ENCODE measurements at places on chromosomes 4 and X.
A peak's percentile ranks its signal among the peaks of the same experiment; 100 is the strongest.

- H3K27me3 ChIP-seq: no peaks in the 10 kb centered on the region
- H3K4me1 ChIP-seq: no peaks in the 10 kb centered on the region
- no peak overlapping the region for H3K4me3 ChIP-seq
- DNase-seq: no peak
- no peaks in the 10 kb centered on the region for H3K36me3 ChIP-seq
These were observed 690.3 kb upstream of the FAM241A start for GRCh38 chr4:111454961-111455360.

DNA sequence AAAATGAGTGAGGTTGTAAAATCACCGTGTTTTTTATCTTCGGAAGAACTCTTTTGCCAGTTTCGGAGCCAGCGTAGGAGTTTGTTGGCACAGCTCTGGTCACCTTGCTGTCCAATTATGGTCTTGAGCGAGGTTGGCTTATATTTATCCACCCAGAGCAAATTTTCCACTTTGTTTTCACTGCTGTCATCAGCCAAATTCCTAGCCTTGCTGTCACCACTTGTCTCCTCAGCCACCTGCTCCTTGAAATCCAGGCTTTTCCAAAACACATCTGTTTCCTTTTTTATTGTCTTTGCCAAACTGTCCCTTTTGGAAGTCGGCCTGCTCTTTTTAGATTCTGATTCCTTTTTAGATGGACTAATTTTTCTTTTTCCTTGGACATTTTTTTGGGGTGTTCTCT is 57.6 kb downstream of the RFC1 start:
- DNase-seq: no peak
- H3K27me3 ChIP-seq: no peaks in the 10 kb centered on the region
- H3K4me1 ChIP-seq: no peaks in the 10 kb centered on the region

GRCh38 chr4:53640576-53641453 is 49.5 kb upstream of the LNX1 start:
- H3K27me3 ChIP-seq: no peaks in the 10 kb centered on the region
- H3K36me3 ChIP-seq: no peaks in the 10 kb centered on the region
- H3K4me1 ChIP-seq: no peaks in the 10 kb centered on the region
- H3K27ac ChIP-seq: no peak overlapping the region
- H3K4me3 ChIP-seq: no peak overlapping the region

DNA sequence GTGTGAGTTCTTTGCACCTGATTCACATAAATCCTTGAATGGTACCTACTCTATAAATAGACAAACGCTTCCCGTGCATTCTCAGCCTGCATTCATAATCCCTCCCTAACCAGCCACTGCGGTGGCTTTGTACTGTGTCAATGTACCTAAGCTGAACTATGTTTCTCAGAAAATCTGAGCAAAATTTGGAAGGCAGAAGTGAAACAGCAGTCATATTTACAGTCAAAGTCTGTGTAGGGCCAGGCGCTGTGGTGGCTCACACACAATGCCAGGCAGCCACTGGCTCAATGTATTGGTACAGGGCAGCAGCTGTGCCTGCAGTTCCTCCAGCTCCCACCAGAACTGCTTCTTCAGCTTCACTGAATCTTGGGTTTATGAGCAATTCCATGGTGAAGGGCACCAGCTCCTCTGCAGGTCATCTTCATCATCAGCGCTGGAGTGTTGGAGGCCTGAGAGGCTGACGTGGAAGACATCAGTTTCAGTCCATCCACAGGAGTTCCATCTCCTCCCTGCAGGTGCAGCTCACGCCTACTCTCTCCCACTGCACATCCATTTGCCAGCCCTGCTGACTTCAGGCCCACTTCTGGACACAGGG is 32.3 kb upstream of the IRF2 start:
- H3K27me3 ChIP-seq: no peaks in the 10 kb centered on the region
- H3K4me1 ChIP-seq: no peaks in the 10 kb centered on the region
- H3K36me3 ChIP-seq: no peaks in the 10 kb centered on the region
- H3K4me3 ChIP-seq: no peak overlapping the region
- DNase-seq: peak; percentile 47

DNA sequence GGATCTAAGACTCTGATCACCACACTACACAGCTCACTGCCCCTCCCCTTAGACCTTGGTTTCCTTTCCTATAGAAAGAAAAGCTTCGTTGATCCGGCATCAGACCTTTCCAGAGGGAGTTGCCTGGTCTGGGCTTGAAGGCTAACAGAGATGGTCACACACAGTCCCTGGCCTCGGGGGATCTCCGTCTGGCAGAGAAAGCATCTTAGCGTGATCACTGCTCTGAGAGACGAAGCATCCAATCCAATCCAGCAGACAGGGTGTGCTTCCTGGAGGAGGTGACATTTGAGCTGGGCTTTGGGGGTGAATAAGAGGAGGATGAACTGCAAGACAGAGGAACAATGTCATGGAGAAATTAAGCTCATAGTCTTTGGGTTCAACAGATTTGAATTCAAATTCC is 49.5 kb downstream of the HTRA3 start:
- H3K36me3 ChIP-seq: no peaks in the 10 kb centered on the region
- H3K27me3 ChIP-seq: no peaks in the 10 kb centered on the region
- H3K4me1 ChIP-seq: peaks cover 21% of the 10 kb centered on the region
- no peak overlapping the region for H3K4me3 ChIP-seq
- H3K27ac ChIP-seq: no peak overlapping the region
- DNase-seq: no peak

DNA sequence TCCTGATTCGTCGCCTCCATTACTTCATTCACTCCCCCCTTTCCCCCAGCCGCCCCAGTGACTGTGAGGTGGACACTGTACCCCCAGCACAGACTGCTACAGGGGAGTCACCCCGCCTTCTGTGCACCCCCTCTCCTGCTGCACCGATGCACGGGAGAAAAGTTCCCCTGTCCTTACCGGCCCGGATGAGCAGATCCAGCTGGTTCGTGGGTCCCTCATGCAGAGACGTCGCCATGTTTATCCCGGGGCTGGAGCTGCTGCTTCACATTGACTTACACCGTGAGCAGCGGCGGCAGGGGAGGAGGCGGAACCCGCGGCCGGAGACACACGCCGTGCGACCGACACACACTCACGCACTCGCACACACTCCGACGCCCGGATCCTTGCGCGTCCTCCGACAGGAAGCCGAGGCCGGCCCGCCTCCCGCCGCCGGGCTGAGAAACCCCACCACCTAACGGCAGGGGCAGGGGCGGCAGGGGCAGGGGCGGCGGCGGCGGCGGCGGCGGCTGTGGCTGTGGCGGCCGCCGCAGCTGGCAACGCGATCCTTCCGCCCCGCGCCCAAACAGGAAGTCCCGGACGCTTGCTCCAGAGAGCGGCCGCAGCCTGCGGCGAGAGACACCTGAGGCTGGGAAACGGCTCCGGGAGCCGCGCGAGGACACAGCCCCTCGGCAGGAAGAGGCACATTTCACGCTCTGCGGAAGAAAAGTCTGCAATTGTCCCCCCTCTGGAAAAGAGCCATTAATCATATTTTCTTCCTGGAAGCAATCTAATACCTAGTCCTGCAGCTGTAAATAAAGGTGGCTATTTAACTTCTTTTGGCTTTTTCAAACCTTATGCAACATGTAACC is 68.6 kb downstream of the NOCT start:
- H3K4me1 ChIP-seq: peaks cover 9% of the 10 kb centered on the region
- H3K27me3 ChIP-seq: no peaks in the 10 kb centered on the region
- peaks cover 13% of the 10 kb centered on the region for H3K36me3 ChIP-seq
- H3K27ac ChIP-seq: peak overlapping the region; percentile 98
- H3K4me3 ChIP-seq: peak overlapping the region; percentile 84

DNA sequence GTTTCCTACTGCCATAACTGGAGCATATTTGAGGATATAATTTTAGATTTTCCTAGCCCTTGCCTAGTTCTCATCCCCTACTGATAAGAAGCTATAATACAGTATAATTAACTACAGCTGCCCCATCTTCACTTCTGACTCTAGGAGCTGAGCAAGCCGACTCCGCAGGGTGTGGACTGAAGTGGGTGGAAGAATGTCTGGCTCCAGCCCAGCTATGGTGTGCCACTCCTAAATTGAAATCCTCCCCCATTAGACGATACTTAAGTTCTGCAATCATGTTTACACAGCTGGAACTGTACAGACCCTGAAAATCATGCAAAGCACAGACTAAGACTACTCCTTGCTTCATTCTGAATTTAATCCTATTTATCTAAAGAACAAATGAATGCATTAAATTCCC is 93.1 kb downstream of the PCDH19 start:
- no peaks in the 10 kb centered on the region for H3K27me3 ChIP-seq
- no peaks in the 10 kb centered on the region for H3K4me1 ChIP-seq
- no peak for DNase-seq
- no peak overlapping the region for H3K4me3 ChIP-seq
- no peaks in the 10 kb centered on the region for H3K36me3 ChIP-seq

All from SK-N-SH (cell line).